Stimulated activated CD4-positive, alpha-beta T cell treated with anti-CD3 and anti-CD28 coated beads, TNF-alpha, amount 100 ng/mL, for 48 hours (primary cell): ENCODE measurements at places on chromosomes 5 and 9.

- no peak for DNase-seq
Measured at GRCh38 chr9:134738869-134739659, 97.5 kb downstream of the COL5A1 start.

DNA sequence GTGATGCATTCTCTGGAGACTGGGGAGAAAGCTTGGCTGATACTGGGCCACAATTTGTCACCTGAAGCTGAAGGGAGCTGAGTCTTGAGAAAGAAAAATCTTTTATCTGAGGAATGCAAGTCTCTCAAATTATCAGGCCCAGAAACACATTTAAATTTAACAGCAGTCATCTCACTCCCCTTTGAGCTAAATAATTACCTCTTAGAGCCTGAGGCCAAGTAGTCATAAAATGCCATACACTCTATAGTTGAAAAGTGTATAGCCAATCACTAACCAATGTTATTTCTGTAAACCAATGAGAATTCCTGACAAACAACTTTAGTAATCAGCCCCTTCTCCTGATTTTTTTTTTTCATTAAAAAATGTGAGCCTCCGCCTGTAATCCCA is 32.7 kb upstream of the DAPK1 start:
- no peak for DNase-seq

- no peak for DNase-seq
Measured at GRCh38 chr5:72021651-72022357, 85.5 kb upstream of the MAP1B start.

- no peak for DNase-seq
Measured at GRCh38 chr9:28779243-28779642, 1206.0 kb upstream of the C9orf72 start.

- no peak for DNase-seq
Measured at GRCh38 chr5:111227226-111227782, 3.1 kb downstream of the CAMK4 start.

GRCh38 chr5:159208514-159209437 is 577 bp downstream of the RNF145 start:
- DNase-seq, result peak; percentile 21

GRCh38 chr5:116520771-116521170 is 53.9 kb downstream of the SEMA6A start:
- DNase-seq, result no peak

DNA sequence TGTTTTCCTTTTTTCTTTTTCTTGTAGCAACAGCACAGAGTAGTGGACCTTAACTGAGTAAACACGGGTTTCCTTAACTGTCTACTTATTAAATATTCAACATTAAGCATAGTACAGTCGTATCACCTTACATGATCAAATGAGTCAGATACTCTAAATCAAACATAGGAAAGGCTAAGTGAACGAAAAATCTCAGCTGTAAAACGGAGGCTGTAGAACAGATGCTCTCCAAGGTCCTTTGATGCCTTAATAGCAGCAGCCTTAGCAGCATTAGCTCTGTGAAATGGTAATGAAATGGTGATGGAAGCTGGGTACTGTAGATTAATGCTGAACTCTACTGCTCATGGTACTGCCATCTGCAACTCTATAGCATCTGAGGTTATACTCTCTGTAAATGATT is 1433.3 kb upstream of the C9orf72 start:
- DNase-seq, result no peak

DNA sequence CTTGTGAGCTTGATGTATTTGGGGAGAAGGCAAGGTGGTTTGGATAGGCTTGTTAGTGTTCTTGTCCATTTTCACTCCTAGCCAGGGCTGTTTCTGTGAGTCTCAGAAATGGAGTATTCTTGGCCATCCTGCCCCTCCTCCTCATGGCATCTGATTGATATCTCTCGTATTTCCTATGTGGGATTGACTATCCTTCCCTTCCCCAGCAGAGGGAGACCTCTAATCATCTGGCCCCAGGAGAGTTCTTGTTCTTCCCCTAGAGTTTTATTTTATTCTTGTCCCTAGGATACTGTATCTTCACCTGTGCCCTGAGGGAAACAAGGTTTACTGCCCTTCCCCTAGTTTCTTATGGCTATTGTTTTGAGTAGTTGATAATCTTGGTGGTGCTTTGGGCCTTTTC is 114.4 kb downstream of the VPS13A start:
- no peak for DNase-seq

GRCh38 chr5:147310059-147310704 is 75.4 kb downstream of the STK32A start:
- no peak for DNase-seq

DNA sequence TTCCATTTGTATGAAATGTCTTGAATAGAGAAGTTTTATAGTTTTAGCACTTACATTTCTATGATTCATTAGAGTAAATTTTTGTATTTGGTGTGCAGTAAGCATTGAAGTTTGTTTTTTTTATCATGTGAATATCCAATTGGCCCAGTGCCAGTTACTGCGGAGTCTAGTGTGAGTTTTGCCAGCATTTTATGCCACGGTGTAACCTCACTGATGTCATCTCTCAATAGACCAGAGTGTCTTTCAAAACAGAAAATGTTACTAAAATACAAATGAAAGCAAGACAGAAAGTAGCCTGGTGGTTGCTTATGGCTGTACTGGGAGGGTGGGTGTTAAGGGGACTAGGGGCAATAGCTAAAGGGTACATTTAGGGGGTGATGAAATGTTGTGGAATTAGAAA is 62.8 kb downstream of the IPPK start:
- no peak for DNase-seq

DNA sequence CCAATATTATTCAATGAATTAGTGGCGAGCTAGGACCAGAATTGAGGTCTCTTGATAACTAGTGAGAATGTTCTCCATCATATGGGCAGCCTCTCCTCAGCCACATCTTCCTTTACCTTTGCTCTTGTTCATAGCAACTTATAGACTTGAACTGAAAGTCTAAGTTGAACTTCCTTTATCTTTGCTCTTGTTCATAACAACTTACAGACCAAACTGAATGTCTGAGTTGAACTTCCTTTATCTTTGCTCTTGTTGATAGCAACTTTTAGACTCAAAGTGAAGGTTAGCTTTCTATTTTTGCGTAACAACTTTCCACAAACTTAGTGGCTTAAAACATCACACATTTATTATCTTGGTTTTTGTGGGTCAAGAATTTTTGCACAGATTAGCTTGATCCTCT is 146.4 kb upstream of the C9orf72 start:
- no peak for DNase-seq

- DNase-seq, result no peak
Measured at GRCh38 chr5:98401656-98402055, 371.8 kb upstream of the RGMB start.

DNA sequence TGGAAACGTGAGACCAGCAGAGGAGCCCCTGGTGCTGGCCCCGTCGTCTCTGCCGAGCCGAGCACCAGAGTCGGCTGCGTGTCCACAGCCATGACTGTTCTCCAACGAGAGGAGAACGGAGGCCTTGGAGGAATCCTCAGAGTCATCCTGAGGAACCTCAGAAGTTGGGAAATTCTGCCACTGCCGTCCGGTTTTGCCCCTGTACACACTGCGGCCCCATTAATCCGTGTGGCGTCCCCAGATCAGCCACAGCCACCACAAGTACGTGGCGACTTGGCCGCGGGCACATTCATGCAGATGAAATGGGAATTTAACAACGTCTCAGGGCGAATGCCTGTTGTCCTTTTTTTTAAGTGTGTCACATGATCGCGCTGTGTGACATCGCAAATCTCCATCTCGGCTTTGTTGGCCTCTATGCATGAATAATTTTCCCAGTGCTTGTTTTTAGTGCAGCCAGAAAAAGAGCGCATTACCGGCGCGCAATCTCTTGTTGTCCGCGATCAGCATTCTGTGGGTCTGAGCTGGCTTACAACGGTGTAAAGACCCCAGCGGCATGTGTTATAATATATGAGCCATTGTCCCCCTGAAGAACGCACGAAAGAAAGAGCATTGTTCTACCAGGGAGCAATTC is 323.0 kb upstream of the IRX4 start:
- no peak for DNase-seq

DNA sequence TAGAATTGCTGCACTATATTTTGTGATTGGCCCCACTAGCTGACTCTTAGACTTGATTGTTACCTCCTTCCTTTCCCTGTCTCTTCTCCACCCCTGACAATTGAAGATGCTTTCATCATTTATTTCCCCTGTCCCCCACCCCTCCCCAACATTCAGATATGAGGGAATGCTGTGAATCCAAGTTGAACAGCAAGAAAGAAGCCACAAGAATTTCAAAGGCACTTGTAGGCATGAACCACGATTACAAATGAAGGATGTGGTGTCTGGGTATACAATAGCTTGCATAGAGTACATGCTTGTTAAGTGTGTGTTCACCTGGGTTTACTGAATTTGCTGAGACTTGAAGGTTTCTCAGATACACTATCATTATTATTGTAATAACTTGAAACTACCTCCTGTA is 78.3 kb upstream of the TRIO start:
- DNase-seq, result no peak
